GM04504 (cell line): ENCODE measurements at places on chromosomes 11 and 22.

DNA sequence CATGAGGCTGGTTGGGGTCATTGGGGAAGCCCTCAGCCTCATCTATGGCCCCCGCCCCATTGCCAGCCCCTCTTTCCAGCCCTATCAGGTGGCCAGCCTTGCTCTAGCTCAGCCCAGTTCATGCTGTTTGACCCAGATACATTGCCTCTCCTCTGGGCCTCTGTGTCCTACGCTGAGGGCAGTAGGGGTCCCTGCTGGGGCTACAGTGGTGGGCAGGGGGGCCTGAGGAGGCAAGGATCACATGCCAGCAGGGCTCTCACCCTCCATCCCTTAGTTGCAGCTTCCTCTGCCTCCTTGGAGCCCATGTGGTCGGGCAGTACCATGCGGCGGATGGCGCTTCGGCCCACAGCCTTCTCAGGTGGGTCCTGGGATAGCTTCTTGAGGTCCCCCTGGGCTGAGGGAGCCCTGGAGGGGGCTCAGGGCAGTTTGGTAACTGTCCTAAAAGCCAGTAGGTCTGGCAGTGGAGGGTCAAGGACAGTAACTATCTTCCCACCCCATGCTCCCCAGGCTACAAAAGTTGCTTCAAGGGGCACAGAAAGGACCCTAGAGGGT, 19.2 kb downstream of the EMID1 start:
- DNase-seq = no peak

GRCh38 chr22:38403812-38404211, 51.2 kb downstream of the KCNJ4 start:
- DNase-seq = no peak

DNA sequence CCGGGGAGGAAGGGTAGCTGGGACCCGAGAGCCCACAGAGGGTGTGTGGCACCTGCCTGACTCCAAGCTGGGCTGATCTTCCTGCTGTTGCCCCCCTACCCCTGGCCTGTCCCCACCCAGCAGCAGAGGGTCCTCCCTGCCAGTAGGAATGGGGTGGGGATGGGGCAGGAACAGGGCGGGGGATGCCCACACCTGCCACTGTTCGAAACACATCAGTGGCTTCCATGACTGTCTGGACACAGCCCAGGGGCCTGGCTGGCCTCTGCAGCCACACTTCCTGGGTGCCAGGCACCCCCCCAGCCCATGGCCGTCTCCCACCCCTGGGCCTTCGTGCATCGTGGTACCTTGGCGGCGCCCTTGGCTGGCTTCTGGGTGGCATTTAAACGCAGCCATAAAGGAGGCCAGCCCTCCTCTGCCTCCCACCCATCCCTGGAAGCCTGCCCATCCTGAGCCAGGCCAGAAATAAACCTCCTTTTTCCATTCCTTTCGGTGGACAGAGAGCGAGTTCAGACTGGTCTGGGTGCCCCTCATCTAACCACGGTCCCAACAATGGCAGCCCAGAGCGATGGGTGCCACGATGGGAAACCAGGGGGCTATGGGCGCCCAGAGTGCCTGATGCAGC, 745 bp upstream of the SHISAL1 start:
- DNase-seq = no peak

DNA sequence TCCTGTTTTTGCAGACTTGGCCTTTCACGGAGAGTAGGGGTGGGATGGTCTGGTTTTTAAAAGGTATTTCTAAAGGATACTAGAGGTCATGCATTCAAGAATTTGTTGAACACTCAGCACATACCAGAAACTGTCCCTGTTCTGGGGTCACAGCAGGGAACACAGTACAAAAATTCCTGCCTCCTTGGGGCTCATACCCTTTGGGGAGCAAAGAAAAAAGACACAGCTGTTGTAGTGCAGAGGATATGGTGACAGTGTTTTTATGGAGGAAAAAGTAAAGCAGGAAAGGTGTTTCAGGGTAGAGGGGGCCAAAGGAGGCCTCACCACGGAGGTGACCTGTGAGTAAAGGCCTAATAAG, 8.4 kb downstream of the SLC3A2 start:
- no peak for DNase-seq

- no peak for DNase-seq
Observed at GRCh38 chr22:28148816-28149465, 229.9 kb upstream of the PITPNB start.

- DNase-seq = no peak
Observed at GRCh38 chr11:105719073-105719822, 109.4 kb downstream of the GRIA4 start.

DNA sequence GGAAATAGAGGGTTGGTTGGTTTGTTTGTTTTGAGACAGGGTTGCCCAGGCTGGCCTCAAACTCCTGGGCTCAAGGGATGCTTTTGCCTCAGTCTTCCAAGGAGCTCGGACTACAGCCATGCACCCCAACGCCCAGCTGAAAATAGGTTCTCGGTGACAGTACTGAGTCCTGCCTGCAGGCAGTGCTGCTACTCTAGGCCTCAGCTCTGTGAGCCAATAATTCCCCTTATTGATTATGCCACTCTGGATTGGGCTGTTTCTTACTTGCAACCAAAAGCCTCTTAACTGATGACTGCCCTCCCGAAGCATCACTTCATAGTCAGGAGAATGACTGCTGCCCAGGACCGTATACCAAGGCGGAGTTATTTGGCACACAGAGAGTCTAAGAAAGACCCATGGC, 1.2 kb upstream of the C11orf16 start:
- no peak for DNase-seq

GRCh38 chr11:84691830-84692229, 935.3 kb downstream of the DLG2 start:
- DNase-seq = no peak

DNA sequence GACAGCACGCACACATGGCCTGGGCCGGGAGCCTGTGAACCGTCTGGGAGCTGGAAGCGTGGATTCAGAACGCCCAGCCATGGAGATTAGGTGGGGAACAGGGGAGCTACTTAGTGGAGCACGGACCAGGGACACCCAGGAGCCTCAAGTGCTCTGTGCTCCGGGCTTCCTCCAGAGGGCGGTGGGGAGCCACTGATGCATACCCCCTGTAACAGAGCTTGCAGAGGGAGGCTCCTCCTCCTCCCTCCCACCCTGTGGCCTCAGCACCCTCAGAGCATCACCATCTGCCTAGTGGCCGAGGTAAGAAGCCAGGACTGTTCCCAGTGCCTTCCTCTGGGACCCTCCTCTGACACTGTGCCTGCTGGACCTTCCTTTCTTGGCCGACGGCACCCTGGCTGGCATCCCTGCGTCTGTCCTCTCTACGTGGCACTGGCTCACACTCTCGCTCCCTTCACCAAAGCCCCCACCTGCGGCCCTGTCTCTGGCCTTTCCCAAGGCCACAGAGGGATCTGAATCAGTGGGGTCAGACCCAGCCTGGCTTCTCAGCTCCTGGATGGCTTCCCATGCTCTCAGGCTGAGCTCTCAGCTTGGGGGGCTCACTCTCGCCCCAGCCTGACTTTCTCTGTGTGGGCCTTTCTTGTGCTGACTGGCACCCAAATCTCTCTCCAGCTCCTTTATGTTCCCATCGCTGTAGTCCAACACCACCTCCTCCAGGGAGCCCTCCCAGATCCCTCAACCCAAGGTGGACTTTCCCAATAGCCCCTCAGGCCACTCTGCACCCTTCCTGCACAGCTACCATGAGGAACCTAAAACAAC, 780.9 kb downstream of the BRD1 start:
- DNase-seq = no peak

- DNase-seq = peak; percentile 81
Observed at GRCh38 chr11:64675450-64676260, 47.3 kb downstream of the NRXN2 start.

DNA sequence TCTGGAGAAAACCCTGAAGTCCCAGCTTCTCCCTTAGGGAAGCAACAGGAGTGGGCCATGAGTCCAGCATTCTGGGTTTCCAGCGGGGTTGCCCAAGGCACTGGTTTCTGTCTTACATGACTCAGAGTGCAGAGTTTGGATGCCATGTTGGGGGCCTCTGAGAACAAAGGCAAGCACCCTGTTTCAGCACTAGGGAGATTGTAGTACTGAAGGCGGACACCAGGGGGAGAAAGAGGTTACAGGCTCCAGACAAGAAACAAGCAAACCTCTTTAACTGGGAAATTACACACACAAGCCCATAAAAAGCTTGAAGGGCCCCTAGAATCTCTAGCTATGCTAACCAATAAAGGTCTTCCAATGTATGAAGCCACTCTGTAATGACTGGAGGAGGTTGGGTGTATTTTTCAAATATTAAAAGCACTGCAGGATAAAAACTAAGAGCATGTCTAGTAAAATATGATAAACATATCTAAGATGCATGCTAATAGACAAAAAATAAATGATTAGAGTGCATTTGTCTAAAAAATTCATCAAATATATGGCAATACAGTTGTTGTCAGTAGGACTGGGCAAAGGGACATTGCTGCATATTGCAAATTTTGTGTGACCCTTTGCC, 7.1 kb downstream of the MS4A6E start:
- peak; percentile 9 for DNase-seq

DNA sequence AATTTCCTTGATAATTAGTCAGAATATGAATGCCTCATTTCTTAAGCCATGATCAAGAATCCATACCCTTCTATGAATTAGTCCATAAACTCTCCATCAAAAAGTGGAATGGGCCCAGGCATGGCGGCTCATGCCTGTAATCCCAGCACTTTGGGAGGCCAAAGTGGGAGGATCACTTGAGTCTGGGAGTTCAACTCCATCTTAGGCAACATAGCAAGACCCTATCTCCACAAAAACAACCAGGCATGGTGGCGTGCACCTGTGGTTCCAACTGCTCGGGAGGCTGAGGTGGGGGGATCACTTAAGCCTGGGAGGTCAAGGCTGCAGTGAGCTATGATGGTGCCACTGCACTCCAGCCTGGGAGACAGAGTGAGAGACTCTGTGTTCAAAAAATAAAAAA, 52.1 kb upstream of the SHANK2 start:
- DNase-seq = no peak

GRCh38 chr11:7457211-7457610, 28.1 kb upstream of the OLFML1 start:
- DNase-seq = peak; percentile 48

- no peak for DNase-seq
Observed at GRCh38 chr11:61976813-61977475, 9.5 kb upstream of the FTH1 start.

DNA sequence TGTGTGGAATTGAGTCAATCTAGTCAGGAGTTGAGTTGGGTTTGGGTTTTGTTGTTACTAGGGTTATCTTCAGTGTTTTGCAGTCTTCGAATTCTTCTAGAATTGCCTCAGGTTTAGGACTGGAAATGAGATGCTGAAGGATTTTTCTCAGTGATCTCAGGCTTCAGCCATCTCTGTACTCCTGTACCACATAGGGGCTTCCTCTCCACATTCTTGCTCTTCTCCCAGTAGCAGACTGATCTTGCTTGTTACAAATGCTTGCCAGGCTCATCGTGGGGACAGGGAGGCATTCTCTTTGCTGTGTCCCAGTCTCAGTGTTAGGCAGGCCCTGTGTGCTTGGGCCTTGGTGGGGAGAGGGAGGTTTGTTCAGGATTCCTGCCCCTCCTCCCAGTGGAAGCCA, 96.1 kb downstream of the LRRC32 start:
- DNase-seq = no peak

DNA sequence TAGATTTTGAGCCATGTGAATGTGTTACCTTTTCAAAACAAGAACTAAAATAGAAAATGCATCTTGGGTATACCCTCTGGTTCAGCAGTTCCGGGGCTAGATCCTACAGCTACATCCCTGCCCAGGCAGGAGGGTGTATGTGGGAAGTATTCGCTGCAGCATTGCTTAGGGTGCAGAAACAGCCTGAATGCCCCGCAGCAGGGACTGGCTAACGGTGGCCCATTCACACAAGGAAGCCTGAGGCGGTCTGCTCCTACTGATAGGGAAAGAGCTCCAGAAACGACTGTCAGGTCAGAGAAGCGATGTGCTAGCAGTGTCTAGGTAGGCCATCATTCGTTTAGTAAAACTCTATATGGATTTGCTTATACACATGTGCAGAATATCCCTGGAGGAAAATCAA, 9.9 kb upstream of the RASL10A start:
- no peak for DNase-seq

- no peak for DNase-seq
Observed at GRCh38 chr11:131773626-131774025, 403.2 kb downstream of the NTM start.

DNA sequence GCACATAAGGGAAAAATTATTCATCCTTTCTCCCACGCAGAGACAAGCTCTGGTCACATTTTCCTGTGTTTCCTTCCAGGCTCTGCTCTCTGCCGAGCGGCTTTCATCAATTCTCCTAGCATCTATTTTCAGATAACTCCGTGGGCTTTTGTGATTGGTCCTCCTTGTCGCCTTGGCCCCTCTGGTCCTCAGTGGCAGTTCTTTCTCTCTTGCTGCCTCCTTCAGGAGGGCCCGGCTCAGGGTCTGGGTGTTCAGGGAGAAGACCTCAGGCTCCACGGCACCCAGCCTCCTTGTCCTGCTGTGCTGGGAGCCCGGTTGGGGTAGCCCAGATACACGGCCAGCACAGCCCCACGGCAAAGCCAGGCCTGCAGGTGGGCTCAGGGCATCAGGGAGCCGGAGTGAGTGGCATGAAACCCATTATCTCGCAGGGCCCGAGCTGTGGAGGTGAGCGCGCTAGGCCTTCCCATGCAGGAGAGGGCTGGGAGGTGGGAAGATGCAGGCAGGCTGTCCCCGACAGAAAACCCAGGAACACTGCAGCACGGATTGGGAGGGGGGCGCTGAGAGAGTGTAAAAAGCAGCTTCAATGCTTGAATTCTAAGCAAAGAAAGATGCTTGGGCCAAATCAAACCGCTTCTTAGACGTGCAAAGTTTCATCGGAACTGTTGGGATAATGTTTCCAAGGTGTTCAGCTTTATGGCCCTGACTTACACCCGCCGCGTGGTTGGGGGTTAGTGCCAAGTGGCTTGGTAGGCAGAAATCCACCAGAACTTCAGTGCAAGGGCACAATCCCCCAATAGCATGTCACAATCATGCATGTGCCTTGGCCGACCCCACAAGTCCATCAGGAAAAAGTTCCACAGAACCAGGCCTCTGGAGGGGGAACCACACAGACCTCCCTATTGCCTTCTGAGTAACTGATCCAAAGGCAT, 81.9 kb upstream of the WNT7B start:
- no peak for DNase-seq

- no peak for DNase-seq
Observed at GRCh38 chr11:123451183-123451781, 21.2 kb downstream of the GRAMD1B start.

GRCh38 chr22:21902296-21903087, 35.0 kb upstream of the MAPK1 start:
- no peak for DNase-seq

GRCh38 chr11:128926437-128927107, 16.1 kb downstream of the TP53AIP1 start:
- no peak for DNase-seq

- peak; percentile 46 for DNase-seq
Observed at GRCh38 chr11:74739546-74740270, 8.5 kb upstream of the CHRDL2 start.

- DNase-seq = no peak
Observed at GRCh38 chr11:105870516-105871113, 151.4 kb downstream of the MSANTD4 start.

- DNase-seq = no peak
Observed at GRCh38 chr11:111530091-111530490, 10.4 kb upstream of the LAYN start.

- DNase-seq = no peak
Observed at GRCh38 chr11:96055706-96056387, 131.9 kb upstream of the MTMR2 start.
